Right atrium auricular region (tissue), 2 donors: ENCODE measurements at places on chromosomes 4 and X.

DNA sequence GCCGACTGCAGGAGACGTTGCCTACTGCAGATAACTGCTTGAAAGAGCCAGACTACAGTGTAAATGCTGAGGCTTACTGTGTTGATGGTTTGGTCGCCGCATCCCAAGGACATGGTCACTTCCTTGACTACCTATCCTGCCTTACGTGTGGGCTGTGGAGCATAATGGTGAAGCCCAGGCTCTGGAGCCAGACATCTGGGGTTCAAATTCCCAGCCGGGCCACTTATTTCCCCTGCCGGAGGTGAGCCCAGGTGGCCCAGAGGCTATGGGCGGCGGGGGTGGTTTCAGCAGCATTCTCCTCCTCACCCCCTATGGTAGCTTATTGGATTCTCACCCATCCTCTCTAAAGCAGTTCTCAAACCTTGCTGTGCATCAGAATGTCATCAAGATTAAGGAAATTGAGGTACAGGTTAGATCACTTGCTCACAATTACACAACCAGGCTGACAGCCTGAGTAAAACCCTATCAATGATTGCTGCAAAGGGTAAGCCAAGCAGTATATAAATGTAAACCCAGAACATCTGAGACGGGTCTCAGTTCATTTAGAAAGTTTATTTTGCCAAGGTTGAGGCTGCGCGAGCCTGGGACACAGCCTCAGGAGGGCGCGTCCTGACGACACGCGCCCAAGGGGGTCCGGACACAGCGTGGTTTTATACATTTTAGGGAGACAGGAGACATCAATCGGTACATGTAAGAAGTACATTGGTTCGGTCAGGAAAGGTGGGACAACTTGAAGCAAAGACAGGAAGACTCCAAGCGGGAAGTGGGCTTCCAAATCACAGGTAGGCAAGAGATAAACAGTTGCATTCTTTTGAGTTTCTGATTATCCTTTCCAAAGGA lies 48.5 kb downstream of the EVC start:
- peak; percentile 50 for DNase-seq

DNA sequence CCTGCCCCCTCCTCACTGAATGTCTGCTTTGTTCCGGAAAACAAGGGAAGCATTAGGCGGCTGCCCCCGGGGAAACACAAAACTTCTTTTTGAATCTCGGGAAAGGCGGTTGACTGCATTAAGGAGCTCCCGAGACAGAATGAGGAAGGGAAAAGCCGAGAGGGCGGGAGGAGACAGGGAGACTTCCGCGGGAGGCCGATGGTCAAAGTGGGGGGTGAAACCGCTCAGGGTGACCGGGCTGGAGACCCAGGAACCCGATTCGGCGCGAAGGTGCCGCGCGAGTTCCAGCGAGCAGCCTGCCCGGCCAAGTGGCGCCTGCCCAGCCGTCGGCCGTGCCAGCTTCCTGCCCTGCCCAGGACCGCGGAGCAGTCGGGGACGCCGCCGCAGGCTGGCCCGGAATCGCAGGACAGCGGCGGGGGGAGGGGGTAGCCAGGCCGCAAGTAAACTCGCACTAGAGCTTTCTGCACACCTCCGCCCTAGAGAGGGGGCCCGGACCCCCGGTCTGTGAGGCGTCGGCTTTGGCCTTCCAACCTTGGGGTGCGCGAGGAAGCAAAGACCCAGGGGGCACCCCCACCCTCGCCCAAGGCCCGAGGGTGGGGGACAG lies 55.1 kb upstream of the BCOR start:
- DNase-seq = no peak

- no peak for DNase-seq
Observed at GRCh38 chrX:68307769-68308168, 125.5 kb downstream of the OPHN1 start.

- no peak for DNase-seq
Observed at GRCh38 chr4:83362492-83363329, 28.1 kb upstream of the HPSE start.

DNA sequence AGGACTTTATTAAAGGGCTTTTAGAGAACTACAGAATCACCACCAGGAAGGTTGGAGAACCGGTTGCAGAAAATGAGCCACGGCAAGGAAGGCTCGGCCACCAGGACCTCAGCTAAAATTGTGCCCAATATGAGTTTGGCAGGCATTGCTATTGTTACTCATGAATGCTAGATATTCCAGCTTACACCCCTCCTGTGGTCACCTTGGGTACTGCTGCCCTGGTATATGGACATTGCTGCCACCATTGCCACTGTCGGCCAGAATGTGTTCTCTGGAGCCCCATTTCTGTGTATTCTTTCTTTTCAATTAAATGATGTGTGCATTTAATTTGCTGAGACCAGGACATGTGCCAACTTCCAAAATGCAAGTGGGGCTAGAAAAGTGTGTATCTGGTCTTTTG lies 626.7 kb upstream of the BOD1L1 start:
- DNase-seq = no peak

DNA sequence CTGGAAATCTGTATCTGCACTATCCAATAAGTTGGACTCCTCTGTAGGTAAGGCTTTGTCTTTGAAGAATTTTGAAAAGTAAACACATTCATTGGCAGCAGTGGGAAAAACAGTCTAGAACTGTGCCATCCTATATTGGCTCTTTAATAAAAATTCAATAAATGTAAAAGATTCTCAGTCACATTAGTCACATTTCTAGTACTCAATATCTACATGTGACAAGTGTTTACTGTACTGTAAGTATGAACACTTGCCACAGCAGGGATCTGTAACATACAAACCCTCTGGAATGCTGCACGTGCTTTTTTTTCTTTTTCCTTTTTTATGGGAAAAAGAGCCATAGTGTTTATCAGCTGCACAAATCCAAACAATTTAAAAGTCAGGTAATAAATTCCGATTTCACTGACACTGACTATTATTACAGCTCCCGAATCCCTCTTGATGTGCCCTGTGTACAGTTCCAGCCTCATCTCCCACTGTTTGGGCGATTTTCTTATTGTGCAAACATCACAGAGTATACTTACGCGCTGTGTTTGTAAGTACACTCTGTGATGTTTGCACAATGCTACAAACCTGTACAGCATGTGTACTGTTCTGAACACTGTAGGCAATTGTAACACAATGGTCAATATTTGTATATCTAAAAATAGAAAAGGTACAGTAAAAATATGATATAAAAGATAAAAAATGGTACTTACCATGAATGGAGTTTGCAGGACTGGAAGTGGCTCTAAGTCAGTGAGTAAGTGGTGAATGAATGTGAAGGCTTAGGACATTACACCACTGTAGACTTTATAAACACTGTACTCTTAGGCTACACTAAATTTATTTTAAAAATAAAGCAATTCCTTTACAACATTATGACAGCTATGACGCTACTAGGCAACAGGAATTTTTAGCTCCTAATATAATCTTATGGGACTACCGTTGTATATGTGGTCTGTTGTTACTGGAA lies 8.7 kb downstream of the PYURF start:
- no peak for DNase-seq

DNA sequence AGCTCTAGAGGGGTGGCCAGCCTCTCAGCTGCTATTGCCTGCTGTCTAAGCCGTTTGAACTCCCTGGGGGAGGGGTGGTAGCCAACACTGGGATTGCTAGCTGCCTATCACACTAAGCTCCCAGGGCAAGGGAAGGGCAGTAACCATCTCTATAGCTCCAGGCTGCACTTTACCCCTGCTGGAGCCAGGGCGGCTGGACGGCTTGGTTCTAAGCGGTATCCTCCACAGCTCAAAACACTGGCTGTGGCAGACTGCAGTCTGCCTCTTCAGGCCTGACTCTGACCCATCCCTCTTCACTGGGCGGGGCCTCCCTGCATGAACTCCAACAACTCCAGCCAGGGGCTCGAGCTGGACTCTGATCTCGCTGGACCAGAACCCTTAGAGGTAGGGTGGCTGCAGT lies 55.3 kb upstream of the GNRHR start:
- no peak for DNase-seq

GRCh38 chr4:24840362-24840761 lies 45.0 kb downstream of the SOD3 start:
- no peak for DNase-seq

DNA sequence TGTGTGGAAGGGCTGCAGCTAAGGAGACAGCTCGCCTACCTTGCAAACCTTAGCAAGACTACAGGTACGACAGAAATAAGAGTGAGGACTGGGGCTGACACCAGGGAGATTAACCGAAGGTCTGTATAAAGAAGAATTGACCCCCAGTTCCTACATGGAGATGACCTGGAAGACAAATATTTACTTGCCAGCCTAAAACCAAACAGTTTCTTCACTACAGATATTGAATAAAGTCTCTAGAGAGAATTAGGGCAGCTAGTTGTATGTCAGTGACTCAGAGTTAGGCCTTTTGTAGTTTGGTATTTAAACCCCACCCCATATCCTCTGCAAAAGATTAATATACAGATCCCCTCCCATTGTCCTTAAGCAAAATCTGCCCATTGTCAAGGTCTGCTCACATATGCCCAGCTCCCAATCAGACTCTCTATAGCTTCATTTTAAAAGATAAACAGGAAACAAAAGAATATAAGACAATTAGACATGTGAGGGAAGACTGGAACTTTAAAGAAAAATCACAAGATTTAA lies 28.1 kb upstream of the FRMPD3 start:
- no peak for DNase-seq

DNA sequence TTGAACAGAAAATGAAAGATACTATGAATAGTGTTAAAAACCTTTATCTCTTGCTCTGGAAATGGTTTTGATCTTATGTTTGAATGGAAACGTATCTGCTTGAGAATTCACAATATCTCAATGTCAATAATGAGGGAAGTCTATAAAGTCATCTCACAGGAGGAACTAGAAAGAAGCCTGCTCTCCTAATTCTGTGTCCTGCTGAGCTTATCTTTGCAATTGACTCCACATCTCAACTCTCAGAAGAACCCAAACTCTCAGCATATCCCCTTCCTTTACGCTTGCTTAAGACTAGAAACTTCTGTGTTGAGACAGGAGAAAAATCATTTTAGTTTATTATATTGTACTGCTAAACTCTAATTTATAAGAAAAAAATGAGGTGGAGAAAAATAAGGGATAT lies 8.3 kb upstream of the PF4V1 start:
- DNase-seq = no peak

- DNase-seq = no peak
Observed at GRCh38 chr4:86831262-86832130, 17.7 kb downstream of the SLC10A6 start.

DNA sequence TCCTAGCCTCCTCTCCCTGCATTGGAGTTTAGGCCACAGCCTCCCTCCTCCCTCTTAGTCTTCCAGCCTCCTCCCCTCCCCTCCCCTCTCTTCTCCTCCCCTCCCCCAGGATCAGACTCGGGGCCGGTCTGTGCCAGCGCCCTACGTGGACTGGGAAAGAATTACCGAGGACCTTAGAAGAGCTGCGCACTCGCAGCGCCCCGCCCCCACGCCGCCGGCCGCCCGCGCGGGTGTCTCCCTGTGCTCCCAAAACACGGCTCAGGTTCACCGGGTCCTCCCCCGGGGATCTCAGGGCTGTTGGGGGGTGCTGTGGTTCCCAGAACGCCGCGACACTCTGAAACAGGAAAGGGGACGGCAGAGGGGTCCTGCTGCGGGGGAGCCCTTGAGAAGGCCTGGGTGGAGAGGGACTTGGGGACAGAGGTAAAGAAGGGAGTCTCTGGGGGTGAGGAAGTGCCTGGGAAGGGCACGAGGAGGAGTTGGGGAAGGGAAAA lies 122.3 kb upstream of the TBL1X start:
- DNase-seq = peak; percentile 82

- no peak for DNase-seq
Observed at GRCh38 chr4:8177552-8177951, 18.9 kb upstream of the ABLIM2 start.

GRCh38 chrX:21675931-21676330 lies 17.8 kb upstream of the KLHL34 start:
- DNase-seq = no peak

DNA sequence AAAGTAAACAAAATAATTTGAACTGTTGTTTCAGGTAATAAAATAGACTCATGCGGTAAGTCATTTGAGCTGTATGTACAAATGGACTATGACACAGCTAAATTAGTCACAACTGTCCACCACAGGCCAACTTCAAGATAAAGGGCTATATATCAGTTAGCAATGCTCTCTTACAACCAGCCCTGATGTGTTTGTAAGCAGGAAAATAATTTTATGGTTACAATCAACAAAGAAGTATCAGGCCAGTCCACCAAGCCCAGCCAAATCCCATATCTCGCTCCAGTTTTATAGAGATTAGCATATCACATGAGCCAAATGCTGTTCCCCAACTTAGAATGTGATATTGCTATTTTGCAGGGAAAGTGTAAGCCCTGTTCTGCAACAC lies 511 bp upstream of the DUSP21 start:
- no peak for DNase-seq
